Activated naive CD8-positive, alpha-beta T cell treated with anti-CD3 and anti-CD28 coated beads, Interleukin-2, amount 50 U/mL, for 16 hours (primary cell): ENCODE measurements at places on chromosomes 7 and 10.

DNA sequence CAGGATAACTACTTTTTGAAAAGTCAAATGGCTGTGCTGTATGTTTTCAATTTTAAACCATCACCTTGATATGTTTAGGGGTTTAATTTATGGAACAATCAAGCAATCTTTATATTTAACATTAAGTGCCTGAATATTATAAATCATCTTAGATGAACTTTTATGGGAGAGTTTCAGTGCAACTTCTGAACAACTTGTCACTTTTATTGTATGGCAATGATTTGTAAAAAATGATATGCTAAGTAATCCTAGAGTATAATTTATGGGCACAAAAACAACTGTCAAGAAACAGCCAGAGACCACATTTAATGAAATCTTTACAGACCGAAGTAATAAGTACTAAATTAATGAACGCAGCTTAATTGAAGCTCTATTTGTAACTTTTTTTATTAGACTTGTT is 498.9 kb downstream of the PARD3 start:
- DNase-seq: no peak

DNA sequence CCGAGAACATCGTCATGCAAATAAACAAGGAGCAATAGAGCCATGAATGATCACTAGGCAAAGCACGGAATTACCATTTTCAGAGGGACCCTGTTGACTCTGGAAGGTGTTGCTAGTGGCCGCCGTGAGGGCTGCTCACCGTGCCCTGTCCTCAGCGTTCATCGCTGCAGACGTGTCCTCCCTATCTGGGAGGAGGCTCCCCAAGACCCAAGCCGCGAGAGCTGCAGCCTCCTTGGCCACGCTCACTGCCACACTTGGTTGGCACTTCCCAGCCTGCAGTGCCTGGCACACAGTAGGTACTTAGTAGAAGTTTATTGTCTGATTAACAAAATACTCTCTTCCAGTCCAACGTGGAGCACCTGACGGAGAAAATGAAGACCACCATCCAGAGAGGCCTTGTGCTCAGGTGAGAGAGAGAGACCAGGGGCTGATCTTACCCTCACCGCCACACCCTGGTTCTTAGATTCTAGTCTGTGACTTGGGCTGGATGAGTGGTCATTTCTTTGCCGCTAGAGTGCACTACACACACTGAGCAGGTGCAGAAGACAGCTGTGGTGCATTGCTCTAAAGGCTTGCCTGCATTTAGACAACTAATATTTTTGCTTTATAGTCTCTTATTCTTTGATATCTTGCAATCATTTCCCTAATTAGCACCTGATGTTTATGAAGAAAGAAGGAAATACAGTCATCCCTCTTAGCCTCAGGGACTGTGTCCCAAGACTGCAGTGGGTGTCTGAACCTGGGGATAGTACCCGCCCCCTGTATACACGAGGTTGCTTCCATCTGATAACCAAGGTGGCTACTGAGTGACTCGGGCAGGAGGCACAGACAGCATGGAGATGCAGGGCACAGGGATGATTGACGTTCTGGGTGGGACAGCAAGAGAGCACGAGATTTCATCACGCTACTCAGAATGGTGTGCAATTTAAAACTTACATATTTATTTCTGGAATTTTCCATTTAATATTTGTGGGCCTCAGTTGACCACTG is 40.3 kb downstream of the PITRM1 start:
- DNase-seq: no peak

DNA sequence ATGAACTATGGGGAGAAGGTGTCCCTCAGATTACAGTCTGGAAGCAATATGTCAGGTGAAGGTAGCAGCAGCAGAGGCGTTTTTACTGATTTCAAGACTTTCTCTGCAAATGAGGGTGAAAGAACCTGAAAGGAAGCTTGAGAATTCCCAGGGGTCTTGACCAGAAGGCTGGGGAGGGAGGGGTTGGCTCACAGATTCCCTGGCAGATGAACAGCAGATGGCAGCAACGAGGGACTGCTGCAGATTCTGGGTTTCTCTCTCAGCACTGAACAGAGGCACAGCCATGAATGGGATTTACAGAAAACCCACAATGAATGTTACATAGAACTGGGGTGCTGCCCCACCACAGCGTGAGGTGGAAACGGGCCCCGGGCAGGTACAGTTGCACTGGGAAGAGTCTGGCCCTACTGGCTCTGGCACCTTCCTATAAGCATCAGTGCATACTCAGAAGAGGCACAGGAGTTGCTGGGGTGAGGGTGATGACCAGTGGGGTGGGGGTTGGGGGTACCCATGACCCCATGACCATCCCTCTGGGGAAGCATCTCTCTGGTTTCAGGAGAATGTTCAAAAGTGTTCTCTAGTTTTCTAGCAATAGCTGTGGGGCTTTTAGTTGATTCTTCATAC is 317.8 kb downstream of the SH2D4B start:
- DNase-seq: no peak

- DNase-seq: no peak
These were observed 45.8 kb downstream of the PRR15 start for GRCh38 chr7:29609162-29610037.

DNA sequence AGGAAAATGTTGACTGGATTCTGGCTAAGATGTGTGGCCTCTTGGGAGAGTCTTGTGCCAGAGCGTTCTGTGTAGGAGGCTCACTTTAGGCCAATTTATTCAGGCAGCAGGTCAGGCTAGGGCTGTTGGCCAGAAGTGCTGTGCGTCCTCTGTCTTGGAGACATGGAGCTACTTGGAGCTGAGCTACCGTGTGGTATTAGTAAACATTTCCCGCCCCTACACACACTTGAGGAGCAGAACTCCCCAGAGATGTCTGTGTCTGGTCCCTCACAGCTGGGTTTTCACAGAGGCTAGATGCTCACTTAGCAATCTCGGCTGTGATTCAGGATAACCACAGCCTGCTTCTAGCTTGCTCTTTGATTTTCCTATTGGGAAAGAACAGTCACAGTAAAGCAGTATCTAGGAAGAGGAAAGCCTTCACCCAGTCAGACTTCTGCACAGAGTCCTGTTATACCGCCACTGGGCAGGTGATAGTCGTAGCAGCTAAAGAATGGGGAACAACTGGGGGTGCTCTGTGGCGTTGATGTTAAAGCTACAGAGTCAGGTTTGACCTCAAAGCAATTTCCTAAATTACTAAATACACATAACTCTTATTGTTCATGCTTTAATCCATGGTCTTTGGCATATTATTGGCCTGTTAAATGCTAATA is 86.7 kb downstream of the MDFIC start:
- DNase-seq: no peak

DNA sequence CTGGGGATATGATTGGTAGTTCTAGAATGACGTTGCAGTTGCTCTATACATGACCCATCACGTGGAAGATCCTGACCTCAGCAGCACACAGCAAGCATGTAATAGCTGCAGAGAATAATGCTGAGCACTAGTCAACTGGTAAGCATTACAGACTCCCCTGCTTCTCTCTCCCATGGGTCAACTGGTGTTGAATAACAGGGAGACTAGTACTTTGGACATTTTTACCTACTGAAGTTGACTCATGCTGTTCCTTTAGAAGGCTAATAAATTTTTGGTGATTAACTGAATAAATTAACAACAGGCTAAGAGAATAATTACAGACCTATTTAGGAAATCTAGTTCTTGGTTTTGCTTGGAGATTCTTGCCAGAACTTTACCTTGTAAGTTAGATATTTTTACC is 234.1 kb downstream of the AUTS2 start:
- no peak for DNase-seq

GRCh38 chr10:119129721-119130120 is 25.8 kb downstream of the DENND10 start:
- DNase-seq: no peak

- DNase-seq: no peak
These were observed 606.0 kb upstream of the GALNT17 start for GRCh38 chr7:70525991-70526390.
